ENCODE measurements at places on chromosomes 7 and 10.

DNA sequence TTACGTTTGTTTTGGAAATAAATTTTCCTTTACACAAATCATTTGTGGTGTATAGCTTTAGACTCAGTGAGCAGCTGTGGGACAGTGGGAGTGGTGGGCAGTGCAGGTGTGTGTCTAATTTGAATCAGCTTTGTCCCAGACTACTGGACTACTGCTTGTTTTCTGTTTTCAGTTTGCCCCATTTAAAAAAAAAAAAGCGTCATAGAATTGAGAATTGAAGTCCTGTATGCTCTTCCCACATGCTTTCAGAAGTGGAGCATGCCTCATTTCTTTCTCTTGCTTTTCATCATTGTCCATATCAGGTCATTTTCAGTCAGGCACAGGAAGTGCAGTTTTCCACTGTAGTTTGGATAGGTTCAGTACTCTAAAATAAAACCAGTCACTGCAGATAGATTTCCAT lies 66.1 kb downstream of the SHH start:
- DNase-seq: no peak

- no peak for DNase-seq
Observed at GRCh38 chr10:58184120-58184670, 83.5 kb downstream of the IPMK start.

DNA sequence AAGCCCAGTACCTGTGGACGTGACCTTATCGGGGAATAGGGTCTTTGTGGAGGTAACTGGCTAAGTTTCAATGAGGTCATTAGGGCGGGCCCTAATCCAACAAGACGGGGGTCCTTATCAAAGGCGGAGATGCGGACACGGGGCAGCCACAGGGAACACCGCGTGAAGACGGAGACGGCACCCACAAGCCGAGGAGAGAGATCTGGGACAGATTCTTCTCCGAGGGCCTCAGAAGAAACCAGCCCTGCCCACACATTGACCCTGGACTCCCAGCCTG lies 516.9 kb downstream of the DNAJB6 start:
- no peak for DNase-seq

DNA sequence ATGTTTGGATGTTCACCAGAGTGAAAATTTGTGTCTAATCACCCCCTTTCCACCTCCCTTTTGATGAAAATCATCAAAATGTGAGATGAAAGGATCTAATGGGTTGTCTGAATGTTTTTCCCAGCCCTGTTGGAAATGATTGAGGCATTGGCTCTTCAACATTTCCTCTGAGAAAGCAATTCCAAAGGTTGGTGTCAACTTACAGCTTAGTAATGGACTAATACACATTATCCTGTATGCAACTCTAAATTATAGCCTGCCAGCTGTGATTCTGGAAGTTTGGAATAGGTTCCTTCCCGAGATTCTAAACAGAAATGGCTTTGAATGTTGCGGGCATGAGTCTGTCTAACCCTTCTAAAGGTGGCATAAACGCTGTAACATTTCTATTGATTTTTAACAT lies 152.9 kb downstream of the DYNC1I1 start:
- no peak for DNase-seq

DNA sequence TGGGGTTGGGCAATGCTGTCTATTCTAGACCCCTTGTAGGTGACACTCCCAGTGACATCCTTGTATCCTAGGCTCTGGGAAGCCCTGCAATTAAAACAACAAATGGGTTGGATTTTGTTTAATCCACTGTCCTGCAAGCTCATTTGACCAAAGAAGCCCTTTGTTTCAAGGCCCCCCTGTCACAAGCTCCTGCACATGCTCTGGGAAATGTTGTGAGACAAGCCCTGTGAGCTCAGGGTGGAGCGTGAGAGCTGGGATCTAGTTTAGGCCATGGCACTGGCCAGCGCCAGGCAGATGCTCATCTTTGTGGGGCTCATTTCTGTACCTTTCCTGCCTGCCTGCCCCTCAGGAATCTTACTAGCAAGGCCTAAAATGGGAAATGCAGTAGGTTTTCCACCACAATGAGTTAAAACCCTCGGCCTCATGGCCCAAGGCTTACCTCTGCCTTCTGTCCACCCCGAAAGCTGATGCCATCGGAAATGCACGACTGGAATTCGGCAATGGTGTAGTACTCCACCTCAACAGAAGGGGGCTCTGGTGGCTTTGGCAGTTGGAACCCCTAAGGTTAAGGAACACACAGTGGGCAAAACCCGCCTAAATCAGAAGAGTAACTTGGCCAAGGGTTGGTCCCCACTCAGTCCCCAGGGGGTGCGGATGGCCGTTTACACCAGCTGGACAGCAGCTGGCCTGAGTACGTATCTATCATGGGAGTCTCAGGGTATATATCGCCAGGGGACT lies 112.0 kb downstream of the NEURL1 start:
- peak; percentile 37 for DNase-seq

DNA sequence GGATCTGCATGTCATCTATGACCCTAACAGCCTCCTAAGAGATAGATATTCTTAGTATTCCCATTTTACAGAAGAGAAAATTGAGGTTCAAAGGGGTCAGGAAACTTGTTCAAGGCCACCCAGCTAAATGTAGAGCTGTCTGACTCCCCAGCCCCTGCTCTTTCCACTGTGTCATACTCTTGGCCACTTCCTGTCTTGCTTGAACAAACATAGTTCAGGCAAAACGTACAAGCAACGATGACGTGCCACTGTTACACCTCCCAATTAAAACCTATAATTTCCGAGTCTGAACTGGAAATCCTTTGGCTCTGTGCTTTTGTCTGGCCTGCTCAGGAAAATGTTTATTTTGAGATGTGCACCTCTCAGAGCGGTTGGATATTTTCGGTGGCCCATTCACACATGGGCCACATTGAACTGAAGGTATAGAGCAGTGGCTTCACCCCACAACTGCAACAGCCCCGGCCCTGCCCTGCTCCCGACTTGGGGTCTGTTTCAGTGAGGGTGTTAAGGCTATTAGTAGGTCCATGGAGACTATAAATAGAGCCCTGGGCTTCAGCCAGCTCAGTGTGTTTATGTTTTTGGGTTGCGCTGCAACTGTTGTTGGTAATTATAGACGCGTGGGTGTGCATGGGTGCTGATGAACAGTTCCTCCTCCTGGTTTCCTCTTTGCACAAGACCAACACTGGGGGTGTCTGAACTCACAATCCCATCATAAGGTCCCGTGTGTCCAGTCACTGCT lies 172.3 kb upstream of the ADO start:
- peak; percentile 78 for DNase-seq

GRCh38 chr7:14950013-14950412 lies 47.5 kb upstream of the DGKB start:
- no peak for DNase-seq

- DNase-seq: no peak
Observed at GRCh38 chr7:37441386-37441760, 7.3 kb downstream of the ELMO1 start.

- no peak for DNase-seq
Observed at GRCh38 chr10:121732656-121733445, 134.6 kb upstream of the FGFR2 start.

- no peak for DNase-seq
Observed at GRCh38 chr7:79923953-79924352, 210.7 kb upstream of the GNAI1 start.

DNA sequence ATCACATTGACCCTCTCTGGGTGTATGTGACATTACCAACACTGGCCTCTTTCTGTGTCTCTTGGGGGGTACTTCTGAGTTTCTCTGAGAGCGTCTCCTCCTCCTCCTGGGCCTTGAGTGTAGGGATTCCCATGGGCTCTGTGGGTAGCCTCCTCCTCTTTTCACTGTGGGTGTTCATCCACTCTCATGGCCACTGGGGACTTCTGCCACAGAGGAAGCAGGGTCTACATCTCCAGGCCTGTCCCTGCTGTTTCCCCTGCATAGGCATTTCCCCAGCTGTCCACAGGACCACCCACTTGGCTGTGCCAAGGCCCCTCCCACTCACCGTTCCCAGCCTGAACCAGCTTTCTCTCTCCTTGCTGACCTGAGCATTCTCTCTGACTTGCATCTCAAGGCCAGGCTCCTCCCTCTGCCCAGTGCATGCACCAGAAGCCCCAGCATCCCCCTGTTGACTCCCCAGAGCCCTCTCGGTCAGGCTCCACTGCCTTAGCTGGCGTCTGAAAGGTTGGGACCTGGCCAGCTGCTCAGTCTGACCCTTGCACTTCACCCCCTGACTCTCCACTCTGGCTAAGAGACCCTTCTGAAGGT lies 487.6 kb downstream of the GLRX3 start:
- DNase-seq: no peak

GRCh38 chr7:17598846-17599245 lies 300.4 kb downstream of the AHR start:
- DNase-seq: no peak

DNA sequence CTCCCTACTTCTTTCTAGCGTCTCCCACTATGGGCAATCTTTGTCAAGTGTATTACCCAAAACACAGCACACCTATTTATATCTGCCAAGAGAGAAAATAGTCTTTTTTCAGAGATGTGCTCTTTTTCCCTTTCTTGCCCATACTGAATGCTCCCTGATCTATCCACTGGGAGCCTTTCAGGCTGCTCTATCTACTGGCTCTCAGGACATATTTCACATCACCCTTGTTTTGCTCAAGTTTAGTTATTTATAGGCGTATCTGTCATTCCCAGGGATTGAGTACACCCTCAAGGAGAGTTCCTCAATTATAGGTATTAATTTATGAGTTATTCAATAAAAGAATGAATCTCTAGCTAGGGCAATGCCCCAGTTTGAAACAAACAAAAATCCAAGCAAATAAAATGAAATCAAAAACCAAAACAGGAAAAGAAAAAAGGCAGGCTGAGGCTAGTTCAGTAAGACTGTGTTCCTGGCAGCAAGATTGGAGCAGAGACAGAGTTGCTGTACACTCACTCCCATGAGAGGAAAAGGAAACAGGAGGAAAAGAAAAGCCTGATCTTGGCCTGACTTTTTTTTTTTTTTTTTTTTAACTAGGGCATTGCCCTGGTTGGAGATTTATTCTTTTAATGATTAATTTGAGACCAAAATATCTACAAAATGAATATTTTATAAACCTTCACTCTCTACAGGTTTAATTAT lies 665.9 kb upstream of the PCDH15 start:
- DNase-seq: no peak

- no peak for DNase-seq
Observed at GRCh38 chr10:59718257-59718656, 8.6 kb upstream of the SLC16A9 start.

GRCh38 chr10:77111611-77112550 lies 525.7 kb downstream of the KCNMA1 start:
- peak; percentile 13 for DNase-seq

- DNase-seq: no peak
Observed at GRCh38 chr7:29230871-29231345, 36.3 kb downstream of the CHN2 start.

DNA sequence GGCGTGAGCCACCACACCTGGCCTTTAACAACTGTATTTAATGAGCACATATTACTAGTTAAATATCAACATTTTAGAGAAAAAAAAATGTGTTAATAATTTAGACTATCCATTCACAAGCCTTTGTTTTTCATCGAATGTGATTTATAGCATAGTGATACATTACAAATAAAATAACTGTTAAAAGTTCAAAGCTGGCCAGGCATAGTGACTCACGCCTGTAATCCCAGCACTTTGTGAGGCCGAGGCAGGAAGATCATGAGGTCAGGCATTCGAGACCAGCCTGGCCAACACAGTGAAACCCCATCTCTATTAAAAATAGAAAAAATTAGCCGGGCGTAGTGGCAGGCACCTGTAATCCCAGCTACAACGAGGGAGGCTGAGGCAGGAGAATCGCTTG lies 72.7 kb downstream of the HACD1 start:
- no peak for DNase-seq

GRCh38 chr10:116634126-116634975 lies 13.6 kb downstream of the PNLIPRP2 start:
- no peak for DNase-seq

GRCh38 chr7:114102996-114103395 lies 184.2 kb upstream of the PPP1R3A start:
- DNase-seq: no peak

GRCh38 chr10:80413271-80413996 lies 5.1 kb downstream of the PRXL2A start:
- no peak for DNase-seq

GRCh38 chr7:37419496-37419895 lies 29.2 kb downstream of the ELMO1 start:
- DNase-seq: no peak

DNA sequence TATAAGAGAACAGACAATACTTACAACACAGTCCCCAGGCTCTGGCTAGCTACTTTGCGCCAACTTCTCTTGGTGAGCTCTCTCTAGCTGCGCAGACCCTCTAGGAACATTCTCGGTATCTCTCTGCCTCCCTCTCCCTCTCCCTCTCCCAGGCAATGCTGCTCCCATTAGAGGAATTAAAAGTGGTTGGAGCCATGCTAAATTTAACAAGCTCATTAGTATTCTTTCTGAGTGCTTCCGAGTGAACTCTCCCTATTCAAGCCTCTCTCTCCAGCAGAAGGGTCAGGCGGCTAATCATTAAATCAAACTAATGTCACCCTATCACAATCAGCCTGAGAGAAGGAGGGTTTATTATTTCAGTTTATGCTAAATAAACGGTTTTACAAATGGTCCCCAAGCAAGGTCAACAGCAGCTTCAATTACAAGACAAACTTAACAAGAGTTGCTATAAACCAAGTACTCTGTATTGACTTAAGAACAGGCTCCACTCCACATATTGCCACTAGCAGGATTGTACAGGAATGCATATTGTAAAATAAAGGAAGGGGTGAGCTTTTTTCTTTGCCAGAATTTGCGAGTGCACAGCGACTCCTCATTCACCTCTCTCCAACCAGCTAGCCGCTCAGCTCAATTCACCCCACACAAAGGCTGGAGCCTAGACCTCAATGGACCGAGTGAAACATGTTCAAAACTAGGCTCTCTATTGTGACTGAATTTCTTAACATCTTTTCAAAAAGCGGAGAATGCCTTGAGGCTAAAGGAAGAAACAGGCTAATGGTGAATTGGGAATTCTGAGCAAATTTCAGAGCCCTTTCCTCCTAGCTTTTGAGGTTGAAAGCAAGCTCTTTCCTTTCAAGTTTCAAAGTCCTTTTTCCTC lies 84.4 kb downstream of the GLI3 start:
- no peak for DNase-seq

DNA sequence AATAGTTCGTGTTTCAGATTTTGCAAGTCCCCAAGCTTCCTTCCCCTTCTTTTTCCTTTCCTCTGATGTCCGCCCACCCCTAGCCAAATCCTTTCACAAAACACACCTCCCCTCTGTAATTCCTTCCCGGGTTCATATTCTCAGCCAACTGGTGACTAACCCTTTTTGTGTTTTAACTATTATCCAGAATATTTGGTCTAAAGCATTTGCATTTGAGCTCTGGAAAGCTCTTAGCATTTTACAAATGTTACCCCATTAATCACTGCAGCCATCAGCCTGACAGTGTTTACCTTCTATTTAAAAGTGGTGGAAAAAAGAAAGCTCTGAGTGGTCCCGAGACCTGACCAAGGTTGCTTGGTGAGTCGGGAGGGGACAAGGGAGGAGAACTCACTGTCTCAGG lies 139.0 kb downstream of the CREB5 start:
- DNase-seq: no peak

GRCh38 chr7:81789406-81790119 lies 19.7 kb upstream of the HGF start:
- DNase-seq: no peak

GRCh38 chr7:42222125-42222524 lies 14.9 kb downstream of the GLI3 start:
- no peak for DNase-seq
